Fibroblast of lung (primary cell): ENCODE measurements at places on chromosomes 5 and 9. TPM values are rescaled to one million over a fixed set of nuclear protein-coding genes. Genes with fewer than 3 reads are reported as not detected.

- H3K27ac ChIP-seq = no peak overlapping the region
- H3K4me1 ChIP-seq = peaks cover 4% of the 10 kb centered on the region
- peaks cover 4% of the 10 kb centered on the region for H3K36me3 ChIP-seq
- DNase-seq = no peak
These were observed 5.4 kb upstream of the ZDHHC12 start for GRCh38 chr9:128729302-128729701.

Gene OTULINL
- under 0.01 and 0.17 TPM in 2 replicates for total RNA-seq

GRCh38 chr5:158351485-158352125, 492.7 kb upstream of the CLINT1 start:
- no peak overlapping the region for H3K4me3 ChIP-seq
- no peak for DNase-seq
- H3K36me3 ChIP-seq = no peaks in the 10 kb centered on the region
- H3K4me1 ChIP-seq = no peaks in the 10 kb centered on the region
- no peaks in the 10 kb centered on the region for H3K27me3 ChIP-seq
- no peak overlapping the region for H3K27ac ChIP-seq

DNA sequence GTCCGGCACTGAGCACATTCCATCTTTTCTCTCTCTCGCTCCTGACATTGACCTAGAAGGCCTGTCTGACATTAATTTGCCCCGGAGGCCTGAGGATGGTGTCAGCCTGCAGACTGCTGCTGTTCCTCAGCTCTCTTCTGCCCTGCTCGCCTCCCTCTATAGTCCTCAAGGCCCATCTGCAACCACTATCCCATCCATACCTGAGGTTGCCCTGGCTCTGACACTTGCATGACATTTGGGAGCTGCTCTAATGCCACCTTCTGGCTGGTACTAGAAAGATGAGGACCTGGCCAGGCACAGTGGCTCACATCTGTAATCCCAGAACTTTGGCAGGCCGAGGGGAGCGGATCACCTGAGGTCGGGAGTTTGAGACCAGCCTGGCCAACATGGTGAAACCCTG, 38.6 kb upstream of the GGTA1 start:
- no peaks in the 10 kb centered on the region for H3K4me1 ChIP-seq
- no peaks in the 10 kb centered on the region for H3K36me3 ChIP-seq
- H3K27me3 ChIP-seq = peaks cover 13% of the 10 kb centered on the region
- DNase-seq = no peak
- no peak overlapping the region for H3K27ac ChIP-seq
- no peak overlapping the region for H3K4me3 ChIP-seq

Gene GDA
- total RNA-seq = under 0.01 TPM in 1 of 2 replicates, not detected in the other

Gene AKNA
- total RNA-seq = 9.8 and 19.3 TPM in 2 replicates

Gene BNC2
- total RNA-seq = 34.7 and 36.2 TPM in 2 replicates

DNA sequence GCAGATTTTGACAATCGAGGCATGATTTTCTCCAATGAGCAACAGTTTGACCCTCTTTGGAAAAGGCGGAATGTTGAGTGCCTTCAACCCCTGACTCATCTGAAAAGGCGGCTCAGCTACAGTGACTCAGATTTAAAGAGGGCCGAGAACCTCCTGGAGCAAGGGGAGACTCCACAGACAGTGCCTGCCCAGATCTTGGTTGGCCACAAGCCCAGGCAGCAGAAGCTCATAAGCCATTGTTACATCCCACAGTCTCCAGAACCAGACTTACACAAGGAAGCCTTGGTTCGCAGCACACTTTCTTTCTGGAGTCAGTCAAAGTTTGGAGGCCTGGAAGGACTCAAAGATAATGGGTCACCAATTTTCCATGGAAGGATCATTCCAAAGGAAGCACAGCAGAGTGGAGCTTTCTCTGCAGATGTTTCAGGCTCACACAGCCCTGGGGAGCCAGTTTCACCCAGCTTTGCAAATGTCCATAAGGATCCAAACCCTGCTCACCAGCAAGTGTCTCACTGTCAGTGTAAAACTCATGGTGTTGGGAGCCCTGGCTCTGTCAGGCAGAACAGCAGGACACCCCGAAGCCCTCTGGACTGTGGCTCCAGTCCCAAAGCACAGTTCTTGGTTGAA, 13.6 kb downstream of the PTPDC1 start:
- no peaks in the 10 kb centered on the region for H3K36me3 ChIP-seq
- peak; percentile 91 for DNase-seq
- H3K4me3 ChIP-seq = no peak overlapping the region
- no peaks in the 10 kb centered on the region for H3K4me1 ChIP-seq
- no peak overlapping the region for H3K27ac ChIP-seq
- no peaks in the 10 kb centered on the region for H3K27me3 ChIP-seq

- H3K27me3 ChIP-seq = peaks cover 21% of the 10 kb centered on the region
- H3K4me1 ChIP-seq = peaks cover 3% of the 10 kb centered on the region
- peak; percentile 54 for DNase-seq
These were observed 7.9 kb upstream of the FIBCD1 start for GRCh38 chr9:130946766-130947617.

Gene SLC6A7
- not detected in 2 replicates for total RNA-seq

DNA sequence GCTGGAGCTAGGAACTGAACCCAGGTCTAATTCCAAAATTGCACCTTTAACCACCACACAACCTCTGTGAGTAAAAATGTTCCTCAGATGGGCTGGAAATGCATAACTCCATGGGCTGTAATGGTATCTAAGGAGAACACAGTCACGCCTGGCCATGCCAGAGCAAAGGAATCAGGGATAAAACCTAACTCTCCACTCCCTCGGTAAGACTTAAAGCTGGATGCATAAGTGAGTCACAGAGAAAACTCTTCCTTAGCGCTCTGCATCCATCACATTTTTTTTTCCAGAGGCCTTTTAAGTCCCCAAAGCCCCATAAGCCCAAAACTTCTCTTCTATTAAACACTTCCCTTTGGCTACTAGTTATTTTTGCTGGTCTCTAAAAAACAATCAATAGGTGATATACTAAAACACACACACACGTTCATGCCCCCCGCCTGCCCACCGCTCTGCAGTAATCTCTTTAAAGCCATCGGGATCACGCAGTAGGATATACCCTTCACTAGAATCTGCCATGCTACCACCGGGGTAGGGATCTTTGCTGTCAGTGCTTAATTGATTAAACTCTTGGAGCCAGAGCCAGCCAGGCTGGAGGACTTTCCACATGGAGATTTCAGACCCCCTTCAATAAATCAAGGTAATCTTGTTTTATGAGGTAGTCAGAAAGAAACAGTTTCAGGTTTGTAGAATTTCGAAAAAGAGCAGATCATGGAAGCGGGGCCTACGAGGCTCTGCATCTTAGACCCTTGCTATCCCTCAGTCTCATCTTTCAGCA, 212.9 kb downstream of the MAPKAP1 start:
- no peaks in the 10 kb centered on the region for H3K27me3 ChIP-seq
- no peaks in the 10 kb centered on the region for H3K36me3 ChIP-seq
- H3K4me1 ChIP-seq = no peaks in the 10 kb centered on the region

Gene NME5
- total RNA-seq = 2.5 and 3.3 TPM in 2 replicates

- H3K27me3 ChIP-seq = no peaks in the 10 kb centered on the region
- no peaks in the 10 kb centered on the region for H3K4me1 ChIP-seq
- H3K4me3 ChIP-seq = no peak overlapping the region
- no peaks in the 10 kb centered on the region for H3K36me3 ChIP-seq
- no peak for DNase-seq
These were observed 76.4 kb upstream of the DPYSL3 start for GRCh38 chr5:147586221-147586620.

DNA sequence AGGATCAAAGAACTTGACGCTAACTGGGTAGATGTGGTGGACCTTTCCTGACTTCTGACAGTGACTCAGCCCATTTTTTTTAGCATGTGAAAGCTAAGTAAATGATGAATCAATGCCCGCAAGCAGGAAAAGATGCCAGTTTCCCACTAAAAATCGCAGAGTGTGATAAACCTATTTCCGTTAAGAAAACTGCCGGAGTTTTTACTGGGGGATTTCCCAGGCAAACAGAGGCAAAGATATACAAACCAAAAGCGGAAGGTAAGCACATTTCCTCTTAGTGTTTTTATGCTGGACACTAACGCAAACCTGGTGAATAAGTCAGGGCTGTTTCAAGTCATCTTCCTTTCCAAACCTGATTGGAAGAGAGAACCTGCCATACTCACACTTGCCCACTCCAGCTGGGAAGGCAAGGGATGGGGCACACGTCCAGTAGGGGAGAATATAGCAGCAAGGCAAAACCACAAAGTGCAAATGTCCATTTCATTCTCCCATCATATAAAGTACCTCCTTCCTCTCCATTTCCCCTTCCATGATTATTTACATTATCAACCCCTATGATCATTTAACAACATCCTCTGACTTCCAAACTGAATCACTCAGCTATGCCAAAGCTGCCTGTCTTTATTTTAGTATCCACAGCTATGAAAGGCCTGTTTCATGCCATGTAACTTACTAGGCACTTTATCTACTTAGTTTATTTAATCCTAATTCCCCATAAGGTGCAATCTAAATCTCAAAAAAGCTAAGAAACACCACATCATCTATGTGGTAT, 349.7 kb upstream of the RFX3 start:
- H3K36me3 ChIP-seq = no peaks in the 10 kb centered on the region
- peaks cover 2% of the 10 kb centered on the region for H3K4me1 ChIP-seq
- peak; percentile 88 for DNase-seq

GRCh38 chr5:98599016-98599415, 174.4 kb upstream of the RGMB start:
- H3K4me1 ChIP-seq = no peaks in the 10 kb centered on the region
- no peak overlapping the region for H3K4me3 ChIP-seq
- no peaks in the 10 kb centered on the region for H3K27me3 ChIP-seq

DNA sequence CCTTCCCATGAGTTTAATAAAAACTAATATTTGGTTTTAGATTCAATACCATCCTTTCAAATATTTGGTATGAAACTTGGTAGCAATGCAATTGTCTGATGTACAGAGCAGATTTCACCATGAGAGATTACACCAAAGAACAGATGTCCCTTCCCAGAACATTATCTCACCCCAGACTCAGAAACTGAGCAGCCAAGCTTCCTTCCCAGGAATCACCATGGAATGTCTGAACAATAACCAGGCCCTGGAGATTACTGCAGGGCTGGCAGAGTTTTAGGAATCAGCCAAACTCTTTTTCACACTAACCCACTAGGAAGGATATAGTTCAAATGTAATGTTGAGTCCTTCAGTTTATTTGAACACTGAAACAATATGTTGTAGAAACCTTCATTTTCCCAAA, 23.9 kb downstream of the CLTA start:
- H3K36me3 ChIP-seq = peaks cover 25% of the 10 kb centered on the region
- H3K27ac ChIP-seq = no peak overlapping the region
- H3K27me3 ChIP-seq = no peaks in the 10 kb centered on the region
- H3K4me1 ChIP-seq = peaks cover 2% of the 10 kb centered on the region

DNA sequence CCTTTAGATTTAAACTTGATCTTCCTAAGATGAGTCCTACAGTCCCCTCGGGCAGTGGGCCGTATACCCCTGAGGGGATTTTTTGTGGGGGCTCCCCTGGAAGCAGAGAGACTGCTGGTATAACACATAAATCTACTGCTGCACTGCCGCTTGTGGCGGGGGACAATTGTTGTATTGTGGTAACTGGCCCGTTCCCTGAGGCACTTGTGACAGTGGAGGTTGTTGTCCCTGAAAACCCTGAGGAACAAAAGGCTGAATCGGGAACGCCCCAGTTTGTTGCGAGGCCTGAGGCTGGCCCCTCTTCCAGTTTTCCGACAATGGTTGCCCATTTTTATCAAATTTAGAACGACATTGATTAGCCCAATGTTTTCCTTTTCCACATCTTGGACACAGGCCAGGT, 4.7 kb upstream of the TMEM141 start:
- peaks cover 4% of the 10 kb centered on the region for H3K4me1 ChIP-seq
- DNase-seq = no peak
- H3K4me3 ChIP-seq = no peak overlapping the region

- no peak for DNase-seq
- no peak overlapping the region for H3K27ac ChIP-seq
- H3K4me3 ChIP-seq = no peak overlapping the region
- no peaks in the 10 kb centered on the region for H3K36me3 ChIP-seq
- no peaks in the 10 kb centered on the region for H3K4me1 ChIP-seq
- H3K27me3 ChIP-seq = no peaks in the 10 kb centered on the region
These were observed 48.1 kb upstream of the OLFM1 start for GRCh38 chr9:135039266-135039870.

DNA sequence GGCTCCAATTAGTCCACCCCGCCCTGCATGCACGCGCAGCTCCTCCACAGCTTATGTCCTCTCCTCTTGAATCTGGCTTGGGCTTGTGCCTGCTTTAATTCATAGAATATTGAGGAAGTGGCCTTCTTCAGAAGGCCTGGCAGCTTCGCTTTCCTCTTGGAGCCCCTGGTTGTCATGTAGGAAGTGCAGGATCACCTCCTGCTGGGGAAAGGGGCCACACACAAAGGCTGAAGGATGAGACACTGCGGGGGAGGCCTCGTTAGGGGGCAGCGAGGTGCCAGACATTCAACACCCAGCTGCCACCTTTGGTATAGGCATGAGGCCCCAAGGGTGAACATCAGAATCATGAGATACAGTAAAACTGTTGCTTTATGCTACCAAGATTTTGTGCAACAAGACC, 2.7 kb upstream of the CNOT6 start:
- H3K27me3 ChIP-seq = no peaks in the 10 kb centered on the region
- peaks cover 2% of the 10 kb centered on the region for H3K4me1 ChIP-seq
- no peak overlapping the region for H3K27ac ChIP-seq

DNA sequence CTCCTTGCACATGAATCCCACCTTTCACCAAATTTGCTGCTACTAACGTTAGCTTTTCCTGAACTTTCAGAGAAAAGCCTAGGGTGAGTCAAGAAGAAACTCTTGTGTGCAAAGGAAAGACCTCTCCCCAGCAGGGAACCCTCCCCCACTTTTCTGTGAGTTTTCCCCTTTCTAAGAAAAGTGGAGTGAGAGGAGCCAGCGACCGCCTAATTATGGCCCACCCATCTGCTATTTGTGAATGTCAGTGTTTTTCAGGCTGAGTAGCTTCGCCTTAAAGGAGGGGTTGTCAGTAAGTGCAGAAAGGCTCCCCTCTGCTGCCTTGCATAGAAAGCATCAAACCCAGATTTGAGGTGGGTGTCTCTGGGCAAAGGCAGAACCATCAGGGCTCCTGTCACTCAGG, 46.8 kb upstream of the SPOCK1 start:
- no peaks in the 10 kb centered on the region for H3K27me3 ChIP-seq
- H3K36me3 ChIP-seq = no peaks in the 10 kb centered on the region
- H3K4me1 ChIP-seq = no peaks in the 10 kb centered on the region
- H3K27ac ChIP-seq = no peak overlapping the region
- no peak overlapping the region for H3K4me3 ChIP-seq

DNA sequence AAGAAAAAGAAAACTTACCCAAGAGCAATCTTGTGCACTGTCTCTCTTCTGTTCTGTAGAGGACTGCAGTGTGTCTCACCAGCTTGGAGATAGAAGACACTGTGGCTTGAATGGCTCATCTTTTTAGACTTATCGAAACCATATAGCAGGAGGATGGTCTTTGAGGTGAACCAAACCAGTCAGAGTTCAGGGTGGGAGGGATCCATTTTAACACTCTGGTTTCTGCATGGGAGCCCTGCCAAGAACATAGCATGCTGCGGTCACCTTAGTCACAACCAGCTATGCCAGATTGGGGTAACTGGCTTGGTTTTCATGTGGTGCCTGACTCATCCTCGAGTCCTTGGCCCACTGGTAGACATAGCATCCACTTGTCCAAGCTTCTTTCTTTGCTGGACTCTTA, 135.1 kb downstream of the PAPPA start:
- H3K4me3 ChIP-seq = no peak overlapping the region
- peak; percentile 96 for DNase-seq
- H3K4me1 ChIP-seq = peaks cover 6% of the 10 kb centered on the region
- H3K27ac ChIP-seq = no peak overlapping the region
- no peaks in the 10 kb centered on the region for H3K36me3 ChIP-seq
